ENCODE measurements at places on chromosomes 1 and 21. TPM values are rescaled to one million over a fixed set of nuclear protein-coding genes. Genes with fewer than 3 reads are reported as not detected.

- no peak overlapping the region for H3K27ac ChIP-seq
- peaks cover 36% of the 10 kb centered on the region for H3K36me3 ChIP-seq
- DNase-seq = no peak
- no peak overlapping the region for H3K4me3 ChIP-seq
- no peaks in the 10 kb centered on the region for H3K27me3 ChIP-seq
- peaks cover 5% of the 10 kb centered on the region for H3K4me1 ChIP-seq
Measured at GRCh38 chr1:109632671-109633346, 13.2 kb downstream of the AMPD2 start.

- peaks cover 4% of the 10 kb centered on the region for H3K4me1 ChIP-seq
- H3K36me3 ChIP-seq = no peaks in the 10 kb centered on the region
- H3K4me3 ChIP-seq = no peak overlapping the region
Measured at GRCh38 chr21:36450511-36450910, 29.4 kb downstream of the CLDN14 start.

The SAMD11 gene
- total RNA-seq = 6.0 TPM

The SMAP2 gene
- total RNA-seq = 55.3 TPM

- peaks cover 10% of the 10 kb centered on the region for H3K4me1 ChIP-seq
- no peak overlapping the region for H3K4me3 ChIP-seq
- no peaks in the 10 kb centered on the region for H3K36me3 ChIP-seq
- no peaks in the 10 kb centered on the region for H3K27me3 ChIP-seq
- H3K27ac ChIP-seq = no peak overlapping the region
Measured at GRCh38 chr1:229221106-229222019, 49.5 kb upstream of the RAB4A start.

The IGSF3 gene
- total RNA-seq = 20.1 TPM

- DNase-seq = no peak
Measured at GRCh38 chr1:178060789-178061556, 32.9 kb upstream of the RASAL2 start.

The OR2L13 gene
- not detected for total RNA-seq

- H3K36me3 ChIP-seq = no peaks in the 10 kb centered on the region
- H3K4me3 ChIP-seq = no peak overlapping the region
- DNase-seq = no peak
- H3K4me1 ChIP-seq = peaks cover 31% of the 10 kb centered on the region
Measured at GRCh38 chr1:64527165-64527564, 57.2 kb downstream of the CACHD1 start.

The MPZ gene
- total RNA-seq = 2.5 TPM
